Activated naive CD8-positive, alpha-beta T cell treated with anti-CD3 and anti-CD28 coated beads, Interleukin-2, amount 10 ng/mL, durations not matched to agents 7 days and 5 days (primary cell): ENCODE measurements at places on chromosomes 3 and 15. TPM values are rescaled to one million over a fixed set of nuclear protein-coding genes. Genes with fewer than 3 reads are reported as not detected.

- H3K4me3 ChIP-seq, result no peak overlapping the region
- H3K27me3 ChIP-seq, result no peaks in the 10 kb centered on the region
- no peaks in the 10 kb centered on the region for H3K36me3 ChIP-seq
- DNase-seq, result no peak
- no peak overlapping the region for H3K27ac ChIP-seq
Observed at GRCh38 chr15:100650685-100651084, 48.3 kb downstream of the ASB7 start.

DNA sequence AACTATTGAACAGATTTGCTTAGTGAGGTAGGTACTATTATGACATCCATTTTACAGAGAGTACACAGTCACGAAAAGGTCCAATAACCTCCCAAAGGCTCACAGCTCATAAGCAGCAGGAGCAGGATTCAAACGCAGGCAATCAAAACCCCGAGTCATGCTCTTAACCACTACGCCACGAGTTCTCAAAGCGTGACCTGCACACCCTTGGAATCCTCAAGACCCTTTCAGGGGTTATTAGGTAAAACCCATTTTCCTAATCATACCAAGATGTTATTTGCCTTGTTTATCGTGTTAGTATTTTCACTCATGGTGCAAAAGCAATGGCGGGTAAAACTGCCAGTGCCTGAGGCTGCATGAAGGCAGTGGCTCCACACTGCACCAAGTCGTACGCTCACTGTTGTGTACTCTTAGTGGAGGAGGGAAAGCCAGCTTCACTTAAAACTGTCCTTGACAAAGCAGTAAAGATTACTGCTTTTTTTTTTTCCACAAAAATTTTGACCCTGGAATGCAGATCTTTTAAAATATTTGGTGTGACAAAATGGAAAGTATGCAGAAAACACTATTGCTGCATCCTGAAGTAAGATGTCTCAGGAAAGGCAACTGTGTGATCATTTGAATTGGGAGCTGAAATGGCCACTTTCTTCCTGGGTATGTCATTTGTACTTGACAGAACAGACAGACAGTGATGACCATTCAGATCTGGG is 96.1 kb downstream of the IGF2BP2 start:
- no peak overlapping the region for H3K4me3 ChIP-seq
- DNase-seq, result no peak
- H3K27ac ChIP-seq, result no peak overlapping the region

GRCh38 chr3:95151590-95151989 is 1088.7 kb downstream of the NSUN3 start:
- no peaks in the 10 kb centered on the region for H3K27me3 ChIP-seq
- H3K36me3 ChIP-seq, result no peaks in the 10 kb centered on the region
- H3K27ac ChIP-seq, result no peak overlapping the region
- no peak overlapping the region for H3K4me3 ChIP-seq
- H3K4me1 ChIP-seq, result no peaks in the 10 kb centered on the region
- no peak for DNase-seq

Gene DUOX1
- total RNA-seq, result not detected

DNA sequence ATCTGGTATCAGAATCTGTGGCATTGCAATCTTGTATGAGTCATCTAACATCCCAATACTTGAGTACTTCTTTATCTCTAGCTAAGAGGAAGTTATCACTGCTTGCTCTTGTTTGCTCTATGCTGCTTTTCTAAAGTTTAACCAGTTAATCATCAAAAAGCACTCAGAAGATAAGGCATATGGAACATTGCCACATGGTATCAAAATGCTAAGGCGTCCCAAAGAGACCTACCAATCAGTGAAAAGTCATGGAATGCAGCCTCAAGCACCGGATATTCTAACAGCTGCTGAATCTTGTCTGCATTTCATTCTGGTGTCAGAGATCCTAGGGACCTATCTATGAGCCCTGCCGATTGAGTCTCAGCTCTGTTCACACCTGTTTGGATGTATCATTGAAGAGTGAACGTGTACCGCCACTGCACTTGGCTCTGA is 192.8 kb downstream of the ARPP21 start:
- no peaks in the 10 kb centered on the region for H3K36me3 ChIP-seq
- no peaks in the 10 kb centered on the region for H3K4me1 ChIP-seq
- DNase-seq, result no peak
- no peak overlapping the region for H3K27ac ChIP-seq
- H3K4me3 ChIP-seq, result no peak overlapping the region
- H3K27me3 ChIP-seq, result no peaks in the 10 kb centered on the region

- H3K4me3 ChIP-seq, result no peak overlapping the region
- peaks cover 7% of the 10 kb centered on the region for H3K4me1 ChIP-seq
- H3K36me3 ChIP-seq, result no peaks in the 10 kb centered on the region
- H3K27me3 ChIP-seq, result peaks cover 14% of the 10 kb centered on the region
- H3K27ac ChIP-seq, result no peak overlapping the region
Observed at GRCh38 chr15:48861813-48862431, 16.0 kb upstream of the EID1 start.

- H3K36me3 ChIP-seq, result no peaks in the 10 kb centered on the region
- H3K27ac ChIP-seq, result no peak overlapping the region
- DNase-seq, result no peak
- H3K4me1 ChIP-seq, result no peaks in the 10 kb centered on the region
- H3K27me3 ChIP-seq, result peaks cover 2% of the 10 kb centered on the region
- H3K4me3 ChIP-seq, result no peak overlapping the region
Observed at GRCh38 chr3:131091768-131092167, 65.1 kb downstream of the NEK11 start.

Gene PROS1
- total RNA-seq, result not detected

- no peak for DNase-seq
- H3K27ac ChIP-seq, result no peak overlapping the region
- H3K4me3 ChIP-seq, result no peak overlapping the region
- H3K27me3 ChIP-seq, result no peaks in the 10 kb centered on the region
- H3K36me3 ChIP-seq, result peaks cover 3% of the 10 kb centered on the region
Observed at GRCh38 chr3:59798372-59799086, 748.7 kb upstream of the CFAP20DC start.

- no peaks in the 10 kb centered on the region for H3K36me3 ChIP-seq
- H3K4me3 ChIP-seq, result no peak overlapping the region
- peaks cover 3% of the 10 kb centered on the region for H3K27me3 ChIP-seq
Observed at GRCh38 chr3:143849854-143850549, 1.7 kb upstream of the SLC9A9 start.

Gene DHX30
- 76.7 TPM for total RNA-seq

GRCh38 chr3:23874359-23875112 is 42.3 kb downstream of the NKIRAS1 start:
- no peaks in the 10 kb centered on the region for H3K36me3 ChIP-seq
- H3K27me3 ChIP-seq, result no peaks in the 10 kb centered on the region
- H3K4me1 ChIP-seq, result no peaks in the 10 kb centered on the region
- no peak overlapping the region for H3K4me3 ChIP-seq
- no peak for DNase-seq

- H3K27ac ChIP-seq, result no peak overlapping the region
- peaks cover 72% of the 10 kb centered on the region for H3K27me3 ChIP-seq
- H3K4me1 ChIP-seq, result peaks cover 14% of the 10 kb centered on the region
- peak; percentile 58 for DNase-seq
- no peaks in the 10 kb centered on the region for H3K36me3 ChIP-seq
Observed at GRCh38 chr3:185823078-185824044, 1.5 kb downstream of the IGF2BP2 start.

DNA sequence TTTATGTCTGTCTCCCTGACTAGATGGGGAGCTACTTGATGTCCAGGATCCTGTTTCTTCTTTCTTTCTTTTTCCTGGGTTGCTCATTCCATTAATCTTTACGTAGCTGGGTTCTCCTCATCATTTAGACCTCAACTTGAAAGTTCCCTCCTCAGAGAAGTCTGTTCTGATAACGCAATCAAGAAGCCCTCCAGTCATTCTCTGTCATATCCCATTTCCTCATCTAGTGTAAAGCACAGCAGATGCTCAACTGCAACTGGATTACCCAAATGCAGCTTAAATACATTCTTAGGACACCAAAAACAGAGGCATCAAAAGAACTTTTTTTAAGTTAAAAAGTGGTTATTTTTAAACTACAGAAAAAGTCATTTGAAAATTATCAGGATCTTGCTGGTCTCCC is 51.7 kb upstream of the ST3GAL6 start:
- peaks cover 2% of the 10 kb centered on the region for H3K27me3 ChIP-seq
- no peaks in the 10 kb centered on the region for H3K4me1 ChIP-seq
- no peak for DNase-seq
- H3K4me3 ChIP-seq, result no peak overlapping the region
- H3K36me3 ChIP-seq, result no peaks in the 10 kb centered on the region

DNA sequence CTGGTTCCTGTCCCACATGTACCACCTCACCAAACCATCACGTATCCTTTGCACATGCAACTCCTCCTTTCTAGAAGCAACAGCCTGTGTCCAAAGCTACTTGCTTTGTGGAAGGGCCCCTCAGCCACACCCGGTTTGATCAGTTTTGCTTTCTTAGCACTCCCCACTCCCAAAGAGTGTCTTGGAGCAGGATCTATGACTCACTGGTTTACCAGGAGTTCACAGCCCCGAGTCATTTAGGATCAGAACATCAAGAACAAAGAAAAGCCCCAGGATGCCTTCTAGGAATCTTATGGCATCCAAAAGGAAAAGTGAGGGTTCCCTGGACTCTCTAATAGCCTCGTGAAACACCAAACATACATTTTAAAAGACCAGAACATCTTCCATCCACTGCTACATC is 50.7 kb upstream of the IGF1R start:
- no peaks in the 10 kb centered on the region for H3K27me3 ChIP-seq
- H3K4me3 ChIP-seq, result no peak overlapping the region
- peaks cover 25% of the 10 kb centered on the region for H3K4me1 ChIP-seq
- H3K27ac ChIP-seq, result no peak overlapping the region

DNA sequence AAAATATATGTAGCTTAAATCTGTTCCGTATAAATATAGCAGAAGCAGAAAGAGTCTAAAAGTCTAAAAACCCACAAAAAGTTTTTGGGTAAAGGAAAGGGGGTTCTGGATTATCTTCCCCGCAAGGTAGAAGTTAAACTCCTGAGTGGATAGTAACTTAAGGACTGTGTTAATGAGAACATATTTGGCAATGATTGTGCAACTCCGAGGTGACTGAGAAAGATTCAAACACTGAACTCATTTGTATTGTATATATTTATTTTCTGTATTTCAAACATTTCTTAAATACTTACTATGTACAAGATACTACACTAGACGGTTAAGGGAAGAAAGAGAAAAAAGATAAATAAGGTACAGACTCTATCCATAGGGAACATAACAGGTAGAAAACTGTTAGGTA is 72.7 kb upstream of the PPIB start:
- H3K4me3 ChIP-seq, result no peak overlapping the region
- DNase-seq, result no peak
- no peak overlapping the region for H3K27ac ChIP-seq
- no peaks in the 10 kb centered on the region for H3K27me3 ChIP-seq

Gene NDN
- 3.5 TPM for total RNA-seq

- H3K4me1 ChIP-seq, result no peaks in the 10 kb centered on the region
- H3K27me3 ChIP-seq, result no peaks in the 10 kb centered on the region
- H3K27ac ChIP-seq, result no peak overlapping the region
- H3K4me3 ChIP-seq, result no peak overlapping the region
- no peak for DNase-seq
Observed at GRCh38 chr3:177905173-177906125, 630.8 kb upstream of the KCNMB2 start.

- no peak overlapping the region for H3K4me3 ChIP-seq
- peaks cover 1% of the 10 kb centered on the region for H3K36me3 ChIP-seq
- no peak for DNase-seq
- H3K27me3 ChIP-seq, result peaks cover 5% of the 10 kb centered on the region
- no peak overlapping the region for H3K27ac ChIP-seq
Observed at GRCh38 chr15:31235311-31236183, 91.1 kb upstream of the KLF13 start.

- H3K27me3 ChIP-seq, result no peaks in the 10 kb centered on the region
- H3K36me3 ChIP-seq, result peaks cover 33% of the 10 kb centered on the region
- no peak overlapping the region for H3K27ac ChIP-seq
- DNase-seq, result no peak
- H3K4me3 ChIP-seq, result no peak overlapping the region
Observed at GRCh38 chr3:70999730-71000129, 583.8 kb downstream of the FOXP1 start.

- no peak overlapping the region for H3K27ac ChIP-seq
- no peaks in the 10 kb centered on the region for H3K4me1 ChIP-seq
- H3K36me3 ChIP-seq, result no peaks in the 10 kb centered on the region
- DNase-seq, result no peak
- H3K4me3 ChIP-seq, result no peak overlapping the region
Observed at GRCh38 chr3:154801729-154802128, 278.4 kb upstream of the MME start.

DNA sequence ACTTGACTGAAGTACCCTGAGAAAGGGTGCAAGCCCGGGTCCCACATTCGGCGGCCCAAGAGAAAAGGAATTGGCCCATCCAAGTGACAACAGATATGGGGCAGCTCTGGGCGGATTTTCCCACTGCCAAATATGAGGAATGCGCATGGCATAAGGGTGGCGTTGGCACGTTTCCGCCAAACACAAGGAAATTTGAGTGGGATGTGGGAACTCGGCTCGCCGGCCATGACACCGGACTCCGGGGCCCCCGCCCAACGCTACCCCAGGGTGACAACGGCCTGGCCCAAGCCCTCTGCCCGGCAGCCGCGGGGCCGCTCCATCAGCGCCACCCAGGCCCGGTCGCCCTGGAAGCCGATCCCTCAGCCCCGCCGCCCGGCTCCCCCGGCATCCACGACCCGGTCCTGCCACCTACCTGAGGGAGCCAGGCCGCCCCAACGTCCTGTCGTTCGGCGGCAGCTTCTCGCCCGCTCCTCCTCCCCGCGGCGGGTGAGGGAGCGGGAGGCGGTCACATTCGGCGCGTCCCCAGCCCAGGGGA is 449 bp downstream of the RAF1 start:
- peaks cover 4% of the 10 kb centered on the region for H3K36me3 ChIP-seq
- peaks cover 19% of the 10 kb centered on the region for H3K4me1 ChIP-seq
- H3K27me3 ChIP-seq, result no peaks in the 10 kb centered on the region
- H3K27ac ChIP-seq, result peak overlapping the region; percentile 98
- peak overlapping the region; percentile 93 for H3K4me3 ChIP-seq

Gene MAP1A
- total RNA-seq, result 3.4 TPM

DNA sequence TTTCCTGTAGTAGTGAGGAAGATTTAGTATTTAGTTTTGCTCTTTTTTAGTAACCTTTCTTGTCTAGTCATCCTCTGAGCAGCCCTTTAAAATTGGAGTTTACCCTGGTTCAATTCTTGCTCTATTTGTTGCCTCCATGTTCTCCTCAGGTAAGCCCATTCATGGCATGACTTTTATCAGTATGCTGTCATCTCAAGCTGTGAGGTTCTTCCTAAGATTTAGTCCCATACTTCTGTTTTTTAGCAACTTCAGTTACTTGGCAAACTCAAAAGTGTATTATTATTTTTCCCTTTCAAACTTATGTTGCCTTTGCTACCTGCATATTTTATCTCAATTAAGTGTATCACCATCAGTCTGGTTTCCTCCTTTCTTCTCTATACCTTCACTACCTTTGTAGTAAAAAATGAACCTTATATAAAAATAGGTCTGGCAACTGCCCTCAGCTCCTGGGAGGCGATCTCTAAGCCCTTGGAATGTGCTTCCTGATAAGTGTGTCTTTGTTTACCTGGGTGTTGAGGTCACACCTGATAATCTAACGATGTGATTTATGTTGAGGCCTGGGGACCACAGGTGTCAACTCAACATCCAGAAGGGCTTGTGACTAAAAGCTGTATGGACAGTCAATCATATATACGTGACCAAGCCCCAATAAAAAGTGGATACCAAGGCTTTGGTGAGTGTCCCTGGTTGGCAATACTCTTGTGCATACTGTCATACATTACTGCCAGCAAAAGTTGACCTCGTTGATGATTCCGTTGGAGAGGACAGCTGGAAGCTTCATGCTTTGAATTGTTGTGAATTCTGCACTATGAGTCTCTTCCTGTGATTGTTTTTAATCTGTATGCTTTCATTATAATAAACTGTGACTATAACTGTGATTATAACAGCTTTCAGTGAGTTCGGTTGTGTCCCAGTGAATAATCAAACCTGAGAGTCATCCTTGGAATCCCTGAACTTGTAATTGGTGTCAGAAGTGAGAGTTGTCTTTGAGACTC is 3.9 kb downstream of the NSUN3 start:
- H3K27ac ChIP-seq, result peak overlapping the region; percentile 4
- peaks cover 35% of the 10 kb centered on the region for H3K36me3 ChIP-seq
- peaks cover 39% of the 10 kb centered on the region for H3K4me1 ChIP-seq
- no peak overlapping the region for H3K4me3 ChIP-seq
- no peak for DNase-seq
